Stimulated activated CD4-positive, alpha-beta T cell treated with anti-CD3 and anti-CD28 coated beads, Interleukin-4, amount 100 ng/mL, for 24 hours (primary cell): ENCODE measurements at places on chromosomes 11 and 22.

DNA sequence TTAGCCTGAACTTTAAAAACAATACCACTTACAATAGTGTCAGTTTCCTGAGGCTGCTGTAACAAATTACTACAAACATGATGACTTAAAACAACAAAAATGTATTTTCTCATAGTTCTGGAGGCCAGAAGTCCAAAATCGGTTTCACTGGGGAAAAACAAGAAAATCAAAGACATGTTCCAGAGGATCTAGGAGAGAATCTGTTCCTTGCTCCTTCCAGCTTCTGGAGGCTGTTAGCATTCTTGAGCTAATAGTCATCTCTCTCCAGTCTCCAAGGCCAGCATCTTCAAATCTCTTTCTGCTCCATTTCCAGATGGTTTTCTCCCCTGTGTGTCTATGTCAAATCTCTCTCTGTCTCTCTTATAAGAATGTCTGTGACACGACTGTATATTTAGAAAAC, 67.6 kb upstream of the TEAD1 start:
- no peak for DNase-seq

GRCh38 chr11:24407733-24408132, 89.1 kb upstream of the LUZP2 start:
- DNase-seq: no peak

- DNase-seq: no peak
Measured at GRCh38 chr11:118533769-118534729, 3.1 kb downstream of the TMEM25 start.

GRCh38 chr11:103170865-103171264, 61.6 kb downstream of the DYNC2H1 start:
- no peak for DNase-seq

DNA sequence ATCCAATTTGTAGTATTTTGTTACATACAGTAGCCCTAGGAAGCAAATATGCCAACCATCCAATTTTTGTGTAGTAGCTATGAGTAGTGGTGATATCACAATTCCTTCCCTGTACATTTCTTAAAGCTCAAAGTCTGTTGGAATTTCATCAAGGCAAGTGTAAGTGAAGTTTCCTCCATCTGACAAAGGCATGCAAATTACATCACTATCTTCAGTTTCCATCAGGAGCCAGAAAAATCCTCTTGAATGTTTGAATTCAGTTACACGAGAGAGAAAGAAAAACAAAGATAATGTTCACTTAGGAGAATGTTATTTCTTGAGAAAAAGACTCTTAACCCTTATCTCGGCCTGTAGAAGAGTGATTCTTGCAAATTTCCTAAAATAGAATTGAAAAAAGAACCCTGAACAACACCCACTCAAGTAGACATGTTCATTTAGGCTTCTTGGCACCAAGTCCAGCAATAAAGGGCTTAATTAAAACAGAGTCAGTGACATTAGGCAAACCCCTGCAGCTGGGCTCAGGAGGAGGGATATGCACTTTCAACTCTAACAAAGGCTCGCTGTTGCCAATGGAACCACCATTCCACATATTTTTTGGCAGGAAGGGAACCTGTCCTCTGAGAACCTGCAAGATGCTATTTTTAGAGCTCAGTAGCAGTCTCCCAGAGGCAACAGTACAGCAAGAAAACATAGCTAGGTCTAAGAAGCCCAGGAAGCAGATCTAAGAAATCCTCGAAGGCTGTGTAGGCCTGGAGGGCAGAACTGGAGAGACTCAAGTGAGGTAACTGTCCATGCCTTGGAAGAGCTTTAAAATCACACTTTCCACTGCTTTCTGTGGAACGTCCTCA, 144.6 kb downstream of the CCDC81 start:
- DNase-seq: no peak

GRCh38 chr11:103370076-103370475, 260.9 kb downstream of the DYNC2H1 start:
- DNase-seq: no peak

DNA sequence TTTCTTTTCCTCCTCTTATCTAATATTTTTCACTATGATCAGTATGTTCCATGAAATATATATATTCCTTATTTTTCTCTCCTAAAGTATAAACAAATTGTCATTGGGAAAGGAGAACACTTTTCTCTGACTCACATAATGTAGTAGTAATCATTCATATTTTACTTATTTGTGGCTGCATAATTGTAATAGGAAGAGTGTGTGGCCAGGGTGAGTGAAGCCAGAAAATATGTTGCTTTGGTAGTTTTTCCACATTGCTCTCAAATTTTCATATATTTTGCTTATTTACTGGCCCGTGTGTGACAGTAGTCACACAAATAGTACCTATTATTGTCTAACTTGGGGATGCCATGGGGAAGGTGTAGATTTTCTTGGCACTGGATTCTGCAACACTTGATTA, 172.1 kb downstream of the DYNC2H1 start:
- DNase-seq: no peak

DNA sequence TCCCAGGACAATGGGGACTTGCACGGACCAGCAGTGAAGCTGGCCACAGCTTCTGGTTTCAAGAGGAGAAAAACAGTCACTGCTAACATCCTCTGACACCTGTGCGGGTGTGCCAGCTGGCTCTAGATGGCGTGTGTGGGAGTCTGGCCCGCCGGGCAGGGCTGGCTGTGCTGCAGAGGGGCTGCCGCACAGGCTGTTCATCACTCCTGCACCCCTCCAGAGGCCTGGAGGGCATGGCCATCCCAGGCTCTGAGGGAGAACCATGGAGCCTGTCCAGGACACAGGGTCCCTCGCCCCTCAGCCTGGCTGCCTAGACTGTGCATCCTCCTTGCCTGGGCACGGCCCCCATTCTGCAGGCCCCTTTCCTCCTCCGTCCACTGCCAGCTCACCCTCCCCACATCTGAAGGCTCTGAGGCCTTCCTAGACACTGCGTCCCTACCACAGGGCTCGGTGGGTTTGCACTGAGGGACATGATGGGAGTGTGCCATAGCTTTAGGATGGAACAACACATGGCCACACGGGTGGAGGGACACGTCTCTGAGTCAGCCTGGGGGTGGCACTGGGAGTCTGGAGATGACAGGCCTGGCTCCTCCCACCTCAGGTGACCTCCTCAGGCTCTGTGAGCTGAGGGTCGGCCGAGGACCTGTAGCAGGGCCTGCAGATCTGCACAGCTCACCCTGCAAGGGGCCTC, 42.1 kb upstream of the GNB1L start:
- no peak for DNase-seq

DNA sequence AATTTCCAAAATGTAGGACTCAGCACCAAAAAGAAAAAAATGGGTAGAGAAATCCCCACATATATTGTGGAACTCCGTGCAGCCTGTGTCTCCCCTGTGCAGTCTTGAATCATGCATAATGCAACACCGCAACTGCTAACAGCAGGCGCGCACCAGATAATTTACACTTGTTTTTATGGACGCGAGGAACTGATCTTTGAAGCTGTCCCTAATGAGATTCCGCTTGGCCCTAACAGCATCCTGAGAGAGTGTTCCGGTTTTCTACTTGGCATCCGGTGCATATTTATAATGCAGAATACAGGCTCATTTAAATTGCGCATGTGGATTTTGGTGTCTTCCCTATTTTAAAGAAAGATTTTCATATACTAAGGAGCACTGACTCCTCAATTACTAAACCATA, 21.1 kb downstream of the MPPED2 start:
- DNase-seq: no peak

DNA sequence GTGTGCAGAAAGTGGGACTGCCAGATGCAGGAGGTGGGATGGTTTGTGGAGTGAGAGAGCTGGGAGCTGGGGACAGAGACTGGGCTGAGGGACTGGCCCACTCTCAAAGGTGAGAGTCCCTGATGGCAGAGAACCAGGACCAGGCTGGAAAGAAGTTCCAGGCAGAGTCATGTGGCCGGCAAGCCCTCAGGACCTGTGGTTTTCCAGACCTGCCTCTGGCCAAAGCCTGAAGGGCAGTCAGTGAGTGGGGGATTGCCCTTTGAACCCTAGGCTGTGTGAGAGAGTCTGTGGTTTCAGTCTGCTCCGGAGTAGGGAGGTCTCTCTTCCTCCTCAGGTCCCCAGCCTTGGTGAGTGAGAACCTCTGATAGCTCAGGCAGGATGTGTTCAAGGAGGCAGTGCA, 17.0 kb downstream of the KCNC1 start:
- no peak for DNase-seq

- no peak for DNase-seq
Measured at GRCh38 chr11:115167456-115167855, 336.8 kb downstream of the CADM1 start.

GRCh38 chr11:125215976-125216375, 51.4 kb downstream of the PKNOX2 start:
- DNase-seq: no peak

- DNase-seq: no peak
Measured at GRCh38 chr22:43171607-43172006, 15.3 kb downstream of the TTLL12 start.

DNA sequence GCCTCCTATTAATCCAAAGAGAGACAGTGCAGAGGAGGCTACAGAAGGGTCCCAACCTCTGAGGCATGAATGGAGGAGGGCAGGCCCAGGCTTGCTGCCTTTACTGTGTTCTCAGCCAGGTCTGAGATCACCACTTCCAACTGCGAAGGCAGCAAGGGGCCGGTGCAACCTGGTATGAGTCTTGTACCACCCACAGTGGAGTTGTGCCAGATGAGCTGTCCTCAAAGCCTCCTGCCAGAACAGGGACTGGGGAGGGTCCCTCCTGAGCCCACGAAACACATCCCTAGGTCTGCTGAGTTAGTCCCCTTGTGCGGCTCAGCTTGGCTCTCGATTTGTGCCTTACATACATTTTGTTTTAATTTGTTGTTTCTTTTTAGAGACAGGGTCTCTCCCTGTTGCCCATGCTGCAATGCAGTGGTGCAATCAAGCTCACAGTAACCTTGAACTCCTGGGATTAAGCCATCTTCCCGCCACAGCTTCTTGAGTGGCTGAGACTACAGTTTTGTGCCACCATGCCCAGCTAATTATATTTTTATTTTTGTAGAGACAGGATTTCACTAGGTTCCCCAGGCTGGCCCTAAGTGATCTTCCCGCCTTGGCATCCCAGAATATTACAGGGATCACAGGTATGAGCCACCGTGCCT, 9.3 kb downstream of the MIF start:
- DNase-seq: no peak

DNA sequence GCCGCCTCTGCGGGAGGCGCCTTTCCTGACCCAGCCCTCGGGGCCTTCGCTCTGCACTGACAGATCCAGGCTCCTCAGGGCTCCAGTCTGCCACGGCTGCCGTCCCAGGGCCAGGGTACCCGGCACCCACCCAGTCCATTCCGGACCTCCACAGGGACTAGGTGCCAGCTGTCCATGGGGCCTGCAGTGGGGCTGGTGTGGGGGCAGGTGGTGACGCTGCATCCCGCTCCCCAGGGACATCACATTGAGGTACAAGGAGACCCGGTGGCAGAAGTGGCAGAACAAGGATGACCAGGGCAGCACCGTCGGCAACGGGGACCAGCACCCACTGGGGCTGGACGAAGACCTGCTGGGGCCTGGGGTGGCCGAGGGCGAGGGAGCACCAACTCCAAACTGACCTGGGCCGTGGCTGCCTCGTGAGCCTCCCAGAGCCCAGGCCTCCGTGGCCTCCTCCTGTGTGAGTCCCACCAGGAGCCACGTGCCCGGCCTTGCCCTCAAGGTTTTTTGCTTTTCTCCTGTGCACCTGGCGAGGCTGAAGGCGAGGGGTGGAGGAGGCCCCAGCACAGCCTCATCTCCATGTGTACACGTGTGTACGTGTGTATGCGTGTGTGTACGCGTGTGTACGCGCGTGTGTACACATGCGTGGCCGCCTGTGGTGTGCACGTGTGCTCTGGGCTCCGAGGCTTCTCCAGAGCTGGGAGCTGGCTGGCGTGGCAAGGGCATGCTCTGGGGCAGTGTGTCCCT, 16.7 kb downstream of the RNH1 start:
- DNase-seq: no peak

- DNase-seq: no peak
Measured at GRCh38 chr22:37534445-37534844, 15.2 kb upstream of the CARD10 start.

- no peak for DNase-seq
Measured at GRCh38 chr11:2670541-2671100, 29.2 kb downstream of the KCNQ1OT1 start.

DNA sequence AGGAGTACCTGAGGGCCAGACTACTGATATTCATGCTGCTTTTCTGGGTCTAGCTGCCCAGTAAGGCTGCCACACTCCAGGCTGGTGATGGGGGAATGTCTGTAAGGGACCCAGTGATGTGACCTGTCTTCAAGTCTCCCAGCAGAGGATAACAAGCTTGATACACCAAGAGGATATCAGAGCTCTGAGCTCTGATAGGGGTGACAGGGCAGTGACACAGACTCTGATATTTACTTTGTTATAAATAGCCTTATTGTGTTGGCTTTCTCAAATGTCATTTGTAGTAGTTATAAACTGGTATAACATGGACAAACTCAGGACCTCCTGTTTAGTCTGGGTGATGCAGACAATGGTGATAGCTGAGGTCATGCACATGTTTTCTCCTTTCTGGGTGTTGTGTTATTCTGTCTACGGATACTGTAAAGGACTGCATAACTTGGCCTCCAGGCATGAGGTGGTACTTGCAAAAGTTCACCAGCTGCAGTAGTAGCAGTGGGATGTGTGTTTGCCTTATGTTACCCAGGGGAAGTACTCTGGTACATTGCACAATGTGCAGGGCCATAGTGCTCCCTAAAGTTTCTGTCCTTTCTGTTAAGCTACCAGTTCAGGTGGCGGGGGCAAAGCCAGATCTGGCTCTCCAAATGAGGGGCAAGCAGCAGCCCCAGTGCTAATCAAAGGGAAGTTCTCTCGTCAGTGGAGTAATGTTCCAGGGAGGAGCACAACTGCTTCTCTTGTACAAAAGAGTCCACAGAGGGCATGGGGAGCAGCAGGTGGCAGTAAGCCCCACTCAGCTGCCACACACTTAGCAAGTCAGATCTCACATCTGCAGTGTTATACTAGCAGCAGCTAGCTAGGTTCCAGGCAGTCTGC, 812.2 kb downstream of the JRKL start:
- no peak for DNase-seq

DNA sequence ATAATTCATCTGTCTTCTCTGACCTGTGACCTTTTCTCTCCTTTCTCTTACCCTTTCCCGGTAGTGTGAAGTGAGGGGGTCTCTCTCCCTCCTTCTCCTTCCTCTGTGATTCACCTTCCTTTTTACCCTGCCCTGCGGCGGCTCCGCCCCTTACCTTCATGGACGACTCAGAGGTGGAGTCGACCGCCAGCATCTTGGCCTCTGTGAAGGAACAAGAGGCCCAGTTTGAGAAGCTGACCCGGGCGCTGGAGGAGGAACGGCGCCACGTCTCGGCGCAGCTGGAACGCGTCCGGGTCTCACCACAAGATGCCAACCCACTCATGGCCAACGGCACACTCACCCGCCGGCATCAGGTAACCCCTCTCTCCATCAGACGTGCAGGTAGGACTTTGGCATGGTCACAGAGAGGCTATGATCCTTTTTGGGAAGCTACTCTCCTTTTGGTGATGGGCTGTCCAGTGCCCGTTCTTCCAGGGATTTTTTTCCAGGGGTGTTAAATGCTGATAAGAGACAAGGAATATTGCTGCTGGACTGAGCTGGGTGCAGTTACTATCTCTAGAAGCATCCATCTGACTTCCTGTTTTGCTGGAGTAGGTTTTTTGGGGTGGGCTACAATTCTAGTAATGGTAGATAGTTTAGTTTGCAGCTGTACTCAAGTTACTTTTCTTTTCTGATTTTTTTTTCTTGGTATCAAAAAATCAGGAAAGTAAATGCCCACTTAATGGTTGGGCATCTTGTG, 29.9 kb downstream of the CTNND1 start:
- no peak for DNase-seq

GRCh38 chr11:58914821-58915543, 24.3 kb upstream of the GLYATL1 start:
- DNase-seq: no peak

GRCh38 chr11:69446108-69446507, 35.4 kb upstream of the LINC01488 start:
- DNase-seq: no peak
